Right lung (tissue), 10 donors: ENCODE measurements at places on chromosomes 1 and 21.

DNA sequence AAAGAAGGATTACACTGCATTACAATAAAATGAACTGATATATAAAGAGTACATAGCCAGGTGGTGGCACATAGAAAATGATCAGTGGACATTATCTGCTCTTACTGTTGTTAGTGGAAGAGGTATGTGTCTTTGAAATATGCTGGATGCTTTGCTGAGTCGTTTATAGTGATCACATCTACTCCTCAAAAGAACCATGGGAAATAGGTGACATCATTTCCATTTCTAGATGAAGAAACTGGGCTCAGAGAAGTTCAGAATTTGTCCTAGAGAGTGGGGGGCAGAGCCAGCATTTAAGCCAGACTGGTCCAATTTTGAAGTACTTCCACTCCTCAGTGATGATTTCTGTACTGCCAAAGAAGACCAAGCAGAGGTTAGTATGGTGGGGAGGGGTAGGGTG is 34.0 kb upstream of the BACH1 start:
- no peak for DNase-seq

GRCh38 chr21:36707763-36708285 is 8.9 kb downstream of the SIM2 start:
- DNase-seq = no peak

GRCh38 chr21:46091118-46091517 is 6.8 kb upstream of the COL6A2 start:
- DNase-seq = no peak

DNA sequence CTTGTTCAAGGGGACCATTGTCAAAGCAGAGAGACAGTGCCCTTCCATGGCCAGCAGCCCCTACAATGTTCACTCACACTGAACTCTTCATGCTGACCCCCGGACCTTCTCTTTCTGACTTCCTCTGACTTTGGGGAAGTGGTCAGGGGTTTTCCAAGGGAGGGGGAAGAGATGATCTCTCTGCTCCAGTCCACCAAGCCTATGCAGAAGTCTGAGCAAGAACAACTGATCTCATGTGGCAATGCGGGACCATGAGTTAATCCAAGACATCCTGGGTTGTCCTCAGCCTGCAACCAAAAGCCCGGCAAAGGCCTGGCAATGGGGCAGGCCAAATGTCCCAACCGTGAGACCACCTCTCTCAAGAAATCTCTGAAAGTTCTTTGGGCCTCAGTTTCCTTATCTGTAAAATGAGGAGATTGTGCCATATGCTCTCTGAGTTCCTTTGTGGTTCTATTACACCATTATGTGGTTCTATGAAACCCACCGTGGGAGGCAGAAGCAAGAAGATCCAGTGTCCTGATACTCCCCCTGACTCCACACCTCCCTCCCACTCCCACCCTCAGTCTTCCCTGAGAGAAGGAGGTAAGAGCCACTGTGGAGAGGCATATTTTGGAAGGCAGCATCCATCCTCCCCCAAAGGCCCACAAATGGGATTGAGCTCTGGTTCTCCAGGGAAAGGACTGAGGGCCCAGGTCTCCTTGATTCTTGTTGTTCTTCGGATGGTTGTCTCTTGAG is 11.8 kb upstream of the ARHGEF2 start:
- no peak for DNase-seq

DNA sequence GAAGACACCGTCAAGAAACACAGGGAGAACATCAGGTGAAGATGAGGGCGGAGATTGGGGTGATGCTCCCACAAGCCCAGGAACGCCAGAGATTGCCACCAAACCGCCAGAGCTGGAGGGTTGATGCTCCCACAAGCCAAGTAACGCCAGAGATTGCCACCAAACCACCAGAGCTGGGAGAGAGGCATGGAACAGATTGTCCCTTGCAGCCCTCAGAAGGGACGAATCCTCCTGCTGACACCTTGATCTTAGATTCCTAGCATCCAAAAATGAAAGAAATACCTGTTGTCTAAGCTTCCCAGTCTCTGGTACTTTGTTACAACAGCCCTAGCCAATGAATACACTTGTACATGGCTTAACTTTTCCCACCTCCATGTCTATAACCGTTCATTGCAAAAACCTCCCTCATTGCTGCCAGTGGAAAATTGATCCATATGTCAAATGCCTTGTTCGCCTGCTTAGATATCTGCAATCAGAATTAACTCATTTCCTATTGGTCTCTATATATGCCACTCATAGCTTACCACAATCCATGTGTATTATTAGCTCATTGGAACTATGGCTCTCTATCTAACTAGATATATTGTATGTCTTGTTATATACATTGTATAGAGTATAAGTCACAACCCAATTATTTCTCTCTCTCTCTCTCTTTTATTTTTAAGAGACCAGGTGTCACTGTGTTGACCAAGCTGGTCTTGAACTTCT is 127.4 kb downstream of the ADSS2 start:
- no peak for DNase-seq

GRCh38 chr1:54379555-54380289 is 26.5 kb downstream of the SSBP3 start:
- peak; percentile 76 for DNase-seq

DNA sequence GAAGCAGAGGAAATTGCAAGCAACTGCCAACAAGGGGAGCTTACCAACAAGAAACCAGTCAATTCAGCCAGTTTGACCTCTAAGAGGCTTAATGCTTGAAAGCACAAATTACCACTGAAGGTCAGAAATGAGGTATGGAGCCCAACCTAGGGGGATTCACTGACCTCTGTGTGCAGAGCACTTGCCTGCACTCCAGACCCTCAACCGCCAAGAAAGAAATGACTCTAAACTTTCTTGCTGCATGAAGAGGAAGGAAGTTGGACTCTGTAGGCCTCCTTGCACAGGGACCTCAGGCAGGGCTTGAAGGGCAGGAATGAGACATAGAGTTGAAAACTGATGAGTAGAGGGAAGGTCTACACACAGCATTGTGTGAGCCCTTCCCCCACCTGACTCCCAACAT is 10.0 kb downstream of the ARMH1 start:
- no peak for DNase-seq
